ENCODE measurements at places on chromosomes 1 and 21.
A peak's percentile ranks its signal among the peaks of the same experiment; 100 is the strongest.

- DNase-seq, result peak; percentile 72
These were observed 10.7 kb downstream of the FMOD start for GRCh38 chr1:203340112-203340790.

GRCh38 chr1:204041803-204042505, 31.0 kb upstream of the SOX13 start:
- DNase-seq, result no peak

DNA sequence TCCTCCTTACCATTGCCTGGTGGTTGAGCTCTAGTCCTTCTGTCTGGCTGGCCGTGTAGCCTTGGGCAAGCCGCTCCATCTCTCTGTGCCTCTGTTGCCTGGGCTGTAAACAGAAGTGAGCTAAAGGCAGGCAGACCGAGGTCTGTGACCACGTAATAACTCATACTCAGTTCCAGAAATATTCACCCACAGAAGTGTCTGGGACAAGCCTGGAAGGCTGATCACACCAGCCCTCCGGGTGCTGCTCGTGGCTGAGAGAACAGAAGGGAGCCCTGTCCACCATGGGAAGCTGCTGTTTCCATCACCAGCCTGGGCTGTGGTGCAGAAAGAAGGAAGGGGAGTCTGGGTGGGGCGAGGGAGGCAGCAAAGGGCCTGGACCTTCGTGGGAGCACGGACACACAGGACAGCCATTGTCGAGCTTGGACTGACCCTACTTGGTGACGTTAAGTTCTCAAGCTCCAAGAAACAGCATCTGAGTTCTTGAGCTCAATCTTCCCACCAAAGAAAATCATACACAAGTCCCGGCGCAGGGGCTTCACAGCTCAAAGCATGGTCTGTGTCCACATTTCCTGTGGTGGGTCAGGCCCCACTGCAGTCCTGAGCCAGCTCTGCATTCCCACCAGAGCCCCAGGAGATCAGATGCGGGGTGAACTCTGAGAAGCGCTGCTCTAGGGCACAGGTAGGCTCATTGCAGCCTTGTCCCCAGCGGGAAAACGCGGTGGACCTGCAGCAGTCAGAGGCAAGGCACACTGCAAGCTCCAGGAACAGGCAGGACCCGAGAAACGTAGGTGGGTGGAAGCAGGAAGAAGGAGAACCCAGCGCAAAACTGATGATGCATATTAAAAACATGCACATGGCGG, 61.8 kb downstream of the RUNX3 start:
- no peak for DNase-seq

- peak; percentile 73 for DNase-seq
These were observed 414.0 kb downstream of the PRDM2 start for GRCh38 chr1:14113841-14114567.

DNA sequence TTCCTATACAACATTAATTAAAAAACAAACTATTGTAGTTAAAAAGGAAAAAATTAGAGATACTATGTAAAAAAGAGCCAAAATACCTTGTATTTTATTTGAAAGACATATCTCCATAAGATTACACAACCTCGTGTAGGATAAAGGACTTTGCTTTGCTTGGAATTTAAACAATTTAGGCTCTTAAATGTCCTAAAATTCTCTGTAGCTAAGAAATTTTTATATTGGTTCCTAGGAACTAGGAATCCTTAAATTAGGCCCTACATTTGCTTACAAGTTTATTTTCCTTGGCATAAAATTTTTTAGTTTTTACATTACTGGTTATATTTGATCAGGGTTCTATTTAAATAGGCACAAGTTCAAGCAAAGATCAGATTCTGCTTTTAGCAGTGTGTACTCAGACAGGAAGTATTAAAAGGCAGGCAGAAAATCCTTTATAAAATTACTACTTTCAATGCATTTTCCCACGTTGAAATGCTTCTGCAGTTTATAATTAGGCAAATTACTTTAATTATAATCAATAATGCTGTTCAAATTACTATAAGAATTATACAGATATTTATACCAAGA, 3.4 kb upstream of the ANGPTL3 start:
- no peak for DNase-seq

DNA sequence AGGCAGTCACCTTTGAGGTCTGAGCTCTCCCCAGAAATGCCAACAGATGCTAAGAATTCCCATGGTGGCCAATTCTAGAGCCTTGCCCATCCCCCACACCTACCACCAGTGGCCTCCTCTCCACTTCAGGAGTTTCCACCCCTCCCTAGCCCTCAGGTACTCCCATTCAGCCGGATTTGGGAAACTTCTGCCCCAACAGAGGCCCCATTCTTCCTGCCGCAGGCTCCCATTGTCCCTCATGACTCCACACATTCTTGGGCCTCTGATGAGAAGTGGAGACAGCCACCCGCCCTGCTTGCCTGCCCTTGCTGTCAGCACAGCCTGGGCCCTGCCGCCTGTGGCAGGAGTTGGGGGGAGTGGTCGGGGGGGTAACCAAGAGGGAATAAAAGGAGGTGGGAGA, 4.6 kb downstream of the BLACAT1 start:
- DNase-seq, result no peak

GRCh38 chr1:95154096-95154495, 36.9 kb downstream of the TLCD4 start:
- no peak for DNase-seq

Measured in right forelimb (tissue), 1 donor.